ENCODE measurements at places on chromosomes 16 and 17.

GRCh38 chr16:1082952-1083675 is 10.6 kb downstream of the SSTR5 start:
- DNase-seq: no peak

GRCh38 chr16:30032083-30032819 is 1.2 kb upstream of the TLCD3B start:
- DNase-seq: peak; percentile 52

- DNase-seq: no peak
Measured at GRCh38 chr17:68184816-68185436, 62.9 kb upstream of the AMZ2 start.

DNA sequence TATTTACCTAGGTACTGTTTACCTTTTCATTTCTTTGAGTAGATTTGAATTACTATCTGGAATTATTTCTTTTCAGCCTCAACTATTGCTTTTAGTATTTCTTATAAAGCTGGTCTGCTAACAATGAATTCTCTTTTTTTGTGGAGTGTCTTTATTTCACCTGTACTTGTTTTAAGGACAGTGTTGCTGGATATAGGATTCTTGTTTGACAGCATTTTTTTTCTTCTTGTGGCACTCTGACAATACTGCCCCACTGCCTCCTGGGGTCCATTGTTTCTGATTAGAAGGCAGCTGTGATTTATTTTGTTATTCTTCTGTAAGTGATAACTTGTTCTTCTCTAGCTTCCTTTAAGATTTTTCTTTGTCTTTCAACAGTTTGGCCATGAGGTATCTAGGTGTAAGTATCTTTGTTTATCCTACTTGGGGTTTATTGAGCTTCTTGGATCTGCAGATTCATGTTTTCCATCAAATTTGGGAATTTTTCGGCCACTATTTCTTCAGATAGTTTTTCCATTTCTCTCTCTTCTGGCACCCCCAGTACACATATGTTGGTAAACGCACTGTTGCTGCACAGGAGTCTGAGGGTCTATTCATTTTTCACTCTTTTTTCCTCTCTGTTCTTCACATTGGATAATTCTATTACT is 130.4 kb downstream of the AATF start:
- no peak for DNase-seq

GRCh38 chr17:35046740-35047283 is 16.7 kb downstream of the RFFL start:
- peak; percentile 50 for DNase-seq

DNA sequence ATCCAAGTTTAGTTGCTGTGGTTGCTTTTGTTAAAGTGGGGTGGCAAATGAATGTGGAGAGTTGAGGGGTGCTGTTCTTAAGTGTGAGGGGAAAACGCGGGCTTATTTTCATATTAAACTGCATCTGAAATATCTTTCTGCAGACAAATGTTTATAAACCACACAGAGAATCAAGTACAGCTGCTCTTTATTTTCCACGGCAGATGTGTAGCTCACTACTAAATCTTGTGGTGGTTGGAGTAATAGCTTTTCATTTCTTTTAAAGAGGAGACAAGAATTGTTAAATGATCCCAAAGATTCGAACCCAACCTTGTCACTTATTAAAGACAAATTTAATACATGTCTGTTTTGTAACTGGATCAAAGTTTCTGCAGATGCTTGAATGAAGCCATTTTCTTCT is 2.1 kb downstream of the CLTC start:
- DNase-seq: no peak

- DNase-seq: no peak
Measured at GRCh38 chr17:43873091-43873490, 26.1 kb downstream of the CD300LG start.

GRCh38 chr17:32949181-32949580 is 21.2 kb downstream of the TMEM98 start:
- no peak for DNase-seq

DNA sequence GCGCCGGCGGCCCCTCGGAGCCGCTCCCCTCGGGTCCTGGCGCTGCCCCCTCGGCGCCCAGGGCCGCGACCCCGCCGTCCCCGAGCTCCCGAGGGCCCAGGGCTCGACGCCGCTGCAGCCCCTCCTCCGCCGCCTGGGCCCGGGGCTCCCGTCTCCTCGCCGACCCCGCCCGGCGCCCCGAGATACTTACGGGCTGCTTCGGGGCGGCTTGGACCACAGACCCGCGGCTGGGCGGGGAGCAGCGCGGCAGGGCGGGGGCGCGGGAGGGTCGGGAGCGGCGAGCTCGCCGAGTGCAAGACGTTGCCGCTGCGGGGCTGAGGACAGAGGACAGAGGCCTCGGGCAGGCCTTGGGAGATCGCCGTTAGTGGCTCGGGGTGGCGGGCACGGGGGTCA is 290 bp downstream of the TOB1 start:
- no peak for DNase-seq

DNA sequence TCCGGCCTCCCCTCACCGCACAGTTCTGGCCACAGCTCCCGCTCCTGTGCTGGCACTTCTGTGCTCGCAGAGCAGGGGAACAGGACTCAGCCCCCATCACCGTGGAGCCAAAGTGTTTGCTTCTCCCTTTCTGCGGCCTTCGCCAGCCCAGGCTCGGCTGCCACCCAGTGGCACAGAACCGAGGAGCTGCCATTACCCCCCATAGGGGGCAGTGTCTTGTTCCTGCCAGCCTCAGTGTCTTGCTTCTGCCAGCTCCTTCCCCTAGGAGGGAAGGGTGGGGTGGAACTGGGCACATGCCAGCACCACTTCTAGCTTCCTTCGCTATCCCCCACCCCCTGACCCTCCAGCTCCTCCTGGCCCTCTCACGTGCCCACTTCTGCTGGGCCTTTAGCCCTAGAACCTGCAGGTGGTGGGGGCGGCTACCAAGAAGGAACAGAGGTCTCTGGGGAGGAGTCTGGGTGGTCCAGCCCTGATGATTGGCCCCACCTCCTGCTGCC is 645 bp upstream of the ELMO3 start:
- DNase-seq: peak; percentile 40

- DNase-seq: peak; percentile 60
Measured at GRCh38 chr17:42475835-42476234, 17.2 kb downstream of the ATP6V0A1 start.

- DNase-seq: no peak
Measured at GRCh38 chr16:50289950-50290764, 23.8 kb downstream of the ADCY7 start.

- no peak for DNase-seq
Measured at GRCh38 chr17:35566968-35567367, 6.3 kb upstream of the SLFN14 start.

DNA sequence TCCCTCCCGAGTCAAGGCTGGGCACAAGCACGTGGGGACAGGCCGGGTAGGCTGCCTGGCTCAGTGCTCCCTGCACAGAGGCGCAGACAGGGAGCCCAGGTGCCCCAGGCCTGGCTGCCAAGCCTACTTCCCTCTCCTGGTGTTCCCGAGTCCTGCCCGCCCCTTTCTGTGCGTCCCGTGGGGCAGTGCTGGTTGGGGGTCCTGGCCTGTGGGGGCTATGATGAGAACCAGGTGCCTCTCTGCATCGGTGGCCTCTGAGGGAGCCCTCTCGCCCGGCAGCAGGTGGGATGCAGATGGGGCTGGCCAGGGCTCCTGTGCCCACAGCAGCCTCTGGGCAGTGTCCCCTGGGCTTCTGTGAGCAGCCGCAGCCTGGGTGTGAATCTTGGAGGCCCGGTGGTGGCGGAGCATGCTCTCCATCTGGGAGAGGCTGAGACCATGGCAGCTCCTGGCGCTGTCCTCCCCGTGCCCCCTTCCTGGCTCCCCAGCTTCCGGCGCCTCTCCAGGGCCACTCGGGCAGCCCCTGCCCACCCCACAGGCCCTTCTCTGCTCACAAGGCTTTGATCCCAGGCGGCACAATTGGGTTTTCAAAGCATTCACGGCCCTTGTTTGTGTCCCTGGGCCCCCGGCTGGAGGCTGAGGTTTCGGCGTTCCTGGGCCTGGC is 7.2 kb downstream of the CENPX start:
- no peak for DNase-seq

DNA sequence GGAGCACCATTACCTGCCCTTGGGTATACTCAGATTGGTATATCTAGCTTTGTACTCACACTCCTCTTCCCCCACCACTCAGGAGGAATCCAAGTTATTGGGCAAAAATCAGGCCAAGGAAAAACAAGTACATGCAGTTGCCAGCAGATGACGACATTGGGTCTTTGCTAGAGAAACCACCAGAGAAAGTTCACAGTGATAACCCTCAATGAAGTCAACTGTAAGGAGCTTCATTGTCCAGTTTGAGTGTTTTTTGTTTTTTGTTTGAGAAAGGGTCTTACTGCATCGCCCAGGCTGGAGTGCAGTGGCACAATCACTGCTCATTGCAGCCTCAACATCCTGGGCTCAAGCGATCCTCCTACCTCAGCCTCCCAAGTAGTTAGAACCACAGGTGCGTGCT is 34.6 kb upstream of the TOX3 start:
- no peak for DNase-seq
